ENCODE measurements at places on chromosomes 3 and 15.
A peak's percentile ranks its signal among the peaks of the same experiment; 100 is the strongest.

- no peaks in the 10 kb centered on the region for H3K36me3 ChIP-seq
- H3K4me3 ChIP-seq = no peak overlapping the region
- no peak for DNase-seq
These were observed 76.6 kb upstream of the SNRPN start for GRCh38 chr15:24878153-24878552.

- no peaks in the 10 kb centered on the region for H3K4me1 ChIP-seq
- DNase-seq = no peak
- H3K27ac ChIP-seq = no peak overlapping the region
- no peaks in the 10 kb centered on the region for H3K36me3 ChIP-seq
These were observed 60.7 kb downstream of the CACNA1D start for GRCh38 chr3:53555068-53555588.

- no peaks in the 10 kb centered on the region for H3K36me3 ChIP-seq
- H3K4me3 ChIP-seq = no peak overlapping the region
- no peak overlapping the region for H3K27ac ChIP-seq
These were observed 36.3 kb upstream of the TMC3 start for GRCh38 chr15:81410318-81410753.

- no peak overlapping the region for H3K4me3 ChIP-seq
- no peak overlapping the region for H3K27ac ChIP-seq
- H3K4me1 ChIP-seq = no peaks in the 10 kb centered on the region
- H3K27me3 ChIP-seq = no peaks in the 10 kb centered on the region
- no peak for DNase-seq
- H3K36me3 ChIP-seq = no peaks in the 10 kb centered on the region
These were observed 1137.0 kb downstream of the ROBO2 start for GRCh38 chr3:78176869-78177268.

DNA sequence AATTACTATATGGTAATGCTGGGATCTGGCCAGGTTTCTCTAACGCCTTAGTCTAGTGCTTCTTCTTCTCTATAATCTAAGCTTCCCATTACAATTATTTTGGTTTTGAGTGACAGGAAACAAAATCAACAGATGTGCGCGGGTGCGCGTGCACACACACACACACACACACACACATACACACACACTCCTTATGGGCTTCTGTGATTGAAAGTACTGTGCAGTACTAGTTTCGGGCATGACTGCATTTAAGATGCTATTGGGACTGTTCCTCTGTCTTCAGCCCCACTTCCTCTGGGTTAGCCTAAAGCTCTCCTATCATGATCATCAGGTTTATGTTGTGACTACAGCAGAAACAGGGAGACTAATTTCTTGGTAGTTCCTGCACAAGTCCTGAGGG is 32.2 kb downstream of the EPHB1 start:
- H3K27me3 ChIP-seq = no peaks in the 10 kb centered on the region
- no peak overlapping the region for H3K27ac ChIP-seq
- no peaks in the 10 kb centered on the region for H3K36me3 ChIP-seq
- peaks cover under 1% of the 10 kb centered on the region for H3K4me1 ChIP-seq

DNA sequence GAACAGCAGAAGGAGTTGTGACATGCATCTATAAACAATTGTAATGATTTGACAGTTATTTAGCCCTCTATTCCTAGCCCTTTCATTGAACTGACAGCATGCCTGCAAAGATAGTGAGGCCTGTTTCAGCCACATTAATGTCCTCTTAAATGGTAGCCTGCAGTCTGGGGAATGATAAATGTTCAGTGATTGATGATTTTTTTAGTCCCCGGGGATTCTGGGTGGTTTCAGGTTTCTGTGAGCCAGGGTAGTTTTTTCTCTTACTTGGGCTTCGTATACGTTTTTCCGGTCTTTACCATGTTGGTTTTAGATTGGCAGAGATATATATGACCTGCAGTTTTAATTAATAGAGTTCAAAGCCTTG is 172.0 kb downstream of the TCF12 start:
- H3K36me3 ChIP-seq = peaks cover 3% of the 10 kb centered on the region
- H3K4me1 ChIP-seq = no peaks in the 10 kb centered on the region
- H3K27me3 ChIP-seq = no peaks in the 10 kb centered on the region
- H3K27ac ChIP-seq = no peak overlapping the region

DNA sequence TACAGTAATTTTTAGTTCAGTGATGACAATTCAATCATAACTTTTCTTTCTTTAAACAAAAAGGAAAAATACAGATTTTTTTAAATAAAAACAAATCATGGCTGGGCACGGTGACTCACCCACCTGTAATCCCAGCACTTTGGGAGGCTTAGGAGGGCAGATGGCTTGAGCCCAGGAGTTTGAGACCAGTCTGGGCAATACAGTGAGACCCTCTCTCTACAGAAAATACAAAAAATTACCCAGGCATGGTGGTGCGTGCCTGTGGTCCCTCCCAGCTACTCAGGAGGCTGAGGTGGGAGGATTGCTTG is 25.6 kb upstream of the ATG7 start:
- DNase-seq = no peak
- H3K36me3 ChIP-seq = peaks cover 18% of the 10 kb centered on the region
- no peaks in the 10 kb centered on the region for H3K27me3 ChIP-seq
- H3K4me3 ChIP-seq = no peak overlapping the region
- H3K4me1 ChIP-seq = peaks cover 6% of the 10 kb centered on the region

- peaks cover 2% of the 10 kb centered on the region for H3K4me1 ChIP-seq
- peaks cover 2% of the 10 kb centered on the region for H3K36me3 ChIP-seq
- no peak for DNase-seq
These were observed 638.8 kb downstream of the PLOD2 start for GRCh38 chr3:145522179-145522578.

GRCh38 chr15:34203305-34203704 is 6.6 kb downstream of the KATNBL1 start:
- H3K4me3 ChIP-seq = no peak overlapping the region
- H3K27ac ChIP-seq = no peak overlapping the region
- peaks cover 19% of the 10 kb centered on the region for H3K36me3 ChIP-seq

DNA sequence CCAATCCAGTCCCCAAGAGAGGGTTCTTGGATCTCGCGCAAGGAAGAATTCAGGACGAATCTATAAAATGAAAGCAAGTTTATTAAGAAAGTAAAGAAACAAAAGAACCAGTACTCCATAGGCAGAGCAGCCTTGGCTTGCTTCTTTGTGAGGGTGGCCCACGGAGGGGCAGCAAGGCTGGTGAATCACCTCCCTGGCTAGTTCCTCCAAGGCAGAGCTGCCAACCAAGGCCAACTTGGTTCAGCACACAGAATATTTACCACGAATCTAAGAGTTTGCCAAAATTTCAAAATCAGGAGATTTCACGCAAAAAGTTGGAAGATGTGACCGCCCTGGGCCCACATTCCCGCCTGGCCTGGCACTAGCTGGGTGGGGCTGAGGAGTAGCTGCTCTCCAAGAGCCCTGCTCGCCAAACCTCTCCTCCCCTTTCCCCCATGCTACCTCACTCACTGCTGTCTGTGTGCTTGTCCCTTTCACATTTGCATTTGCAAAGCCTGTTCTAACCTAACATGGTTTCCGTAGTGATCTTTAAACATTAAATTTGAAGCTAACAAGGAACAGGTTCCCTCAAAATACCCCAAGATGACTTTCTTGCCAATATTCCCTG is 26.2 kb upstream of the DCUN1D1 start:
- DNase-seq = no peak
- H3K36me3 ChIP-seq = no peaks in the 10 kb centered on the region
- no peak overlapping the region for H3K27ac ChIP-seq
- no peak overlapping the region for H3K4me3 ChIP-seq

DNA sequence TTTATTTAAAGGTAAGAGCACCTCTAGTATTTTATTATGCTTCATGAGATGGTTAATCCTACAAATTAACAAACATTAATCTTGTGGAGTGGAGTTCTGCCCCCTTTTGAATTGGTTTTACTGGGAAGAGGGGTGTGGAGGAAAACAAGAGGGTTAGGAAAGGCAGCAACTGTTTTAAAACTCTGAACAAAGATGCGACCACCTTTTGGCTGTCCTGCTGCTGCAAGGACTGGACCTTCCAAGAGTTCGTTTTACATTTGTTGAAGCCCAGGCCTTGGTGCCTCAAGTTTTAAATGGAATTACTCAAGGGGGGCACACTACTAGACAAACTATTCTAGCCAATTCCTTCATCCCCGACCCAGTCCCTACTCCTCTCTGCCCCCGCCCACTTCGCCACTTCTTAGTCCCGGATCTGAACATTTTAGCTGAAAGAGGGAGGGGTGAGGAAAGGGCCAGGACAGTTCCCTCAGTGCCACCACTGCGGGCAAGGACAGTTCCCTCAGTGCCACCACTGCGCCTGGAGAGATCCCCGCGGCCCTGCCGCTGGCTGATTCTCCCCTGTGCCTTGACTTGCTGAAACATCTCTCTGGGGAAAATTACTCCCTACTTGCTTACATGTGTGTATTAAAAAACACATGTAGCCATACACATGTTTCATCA is 11.2 kb downstream of the SOX2 start:
- H3K36me3 ChIP-seq = no peaks in the 10 kb centered on the region
- DNase-seq = no peak
- peaks cover 14% of the 10 kb centered on the region for H3K4me1 ChIP-seq
- H3K4me3 ChIP-seq = no peak overlapping the region

- no peak for DNase-seq
- no peak overlapping the region for H3K4me3 ChIP-seq
- H3K27me3 ChIP-seq = no peaks in the 10 kb centered on the region
- H3K36me3 ChIP-seq = no peaks in the 10 kb centered on the region
- H3K27ac ChIP-seq = no peak overlapping the region
These were observed 22.8 kb upstream of the LRRC34 start for GRCh38 chr3:169835533-169835932.

DNA sequence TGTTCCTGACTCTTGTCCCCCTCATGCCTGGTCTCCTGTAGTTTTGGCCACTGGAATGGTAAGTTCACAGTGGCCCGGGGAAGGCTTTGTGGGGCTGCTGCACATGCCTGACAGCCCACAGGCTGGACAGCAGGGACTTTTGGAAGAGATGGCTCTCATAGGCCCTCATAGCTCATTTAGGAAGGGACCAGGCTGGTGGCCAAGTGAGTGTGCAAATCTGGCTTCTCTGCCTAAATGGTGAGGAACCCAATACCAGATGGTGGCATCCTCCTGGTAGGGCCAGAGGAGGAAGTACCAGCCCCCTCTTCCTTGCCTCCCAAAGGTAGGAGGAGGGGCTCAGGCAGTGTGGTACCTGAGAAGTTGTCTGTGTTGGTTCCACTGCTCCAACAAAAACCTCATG is 25.6 kb downstream of the ALPK3 start:
- DNase-seq = no peak
- no peaks in the 10 kb centered on the region for H3K36me3 ChIP-seq
- peaks cover 2% of the 10 kb centered on the region for H3K27me3 ChIP-seq
- no peak overlapping the region for H3K4me3 ChIP-seq

GRCh38 chr15:63048776-63049665 is 6.5 kb downstream of the TPM1 start:
- peaks cover 11% of the 10 kb centered on the region for H3K4me1 ChIP-seq
- H3K36me3 ChIP-seq = no peaks in the 10 kb centered on the region
- no peaks in the 10 kb centered on the region for H3K27me3 ChIP-seq
- peak overlapping the region; percentile 95 for H3K27ac ChIP-seq

- no peak overlapping the region for H3K27ac ChIP-seq
- H3K27me3 ChIP-seq = no peaks in the 10 kb centered on the region
- H3K4me1 ChIP-seq = no peaks in the 10 kb centered on the region
- DNase-seq = no peak
These were observed 981.9 kb downstream of the FHIT start for GRCh38 chr3:60269377-60269776.

DNA sequence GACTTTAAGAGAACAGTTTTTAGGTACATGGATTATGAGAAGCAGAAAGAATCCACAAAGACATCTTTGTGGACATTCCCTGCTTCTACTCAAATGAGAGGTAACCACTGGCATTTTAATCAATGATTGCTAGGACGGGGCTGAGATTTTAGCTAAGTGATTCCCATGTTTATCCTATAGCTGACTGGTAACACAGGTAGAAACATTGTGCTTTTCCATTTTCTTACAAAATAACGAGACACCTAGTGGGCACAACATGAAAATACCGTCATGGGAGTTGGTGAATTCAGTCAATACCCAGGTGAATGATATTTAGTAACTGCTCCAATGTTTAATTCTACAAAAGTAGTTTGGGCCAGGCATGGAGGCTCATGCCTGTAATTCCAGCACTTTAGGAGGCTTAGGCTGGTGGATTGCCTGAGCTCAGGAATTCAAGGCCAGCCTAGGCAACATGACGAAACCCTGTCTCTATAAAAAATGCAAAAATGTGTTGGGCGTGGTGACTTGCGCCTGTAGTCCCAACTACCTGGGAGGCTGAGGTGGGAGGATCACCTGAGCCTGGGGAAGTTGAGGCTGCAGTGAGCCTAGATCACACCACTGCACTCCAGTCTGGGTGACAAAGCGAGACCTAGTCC is 37.2 kb upstream of the DENND4A start:
- no peaks in the 10 kb centered on the region for H3K27me3 ChIP-seq
- H3K4me1 ChIP-seq = peaks cover 7% of the 10 kb centered on the region

GRCh38 chr3:89252860-89253259 is 145.4 kb downstream of the EPHA3 start:
- no peak overlapping the region for H3K4me3 ChIP-seq
- no peaks in the 10 kb centered on the region for H3K36me3 ChIP-seq
- no peaks in the 10 kb centered on the region for H3K4me1 ChIP-seq
- no peaks in the 10 kb centered on the region for H3K27me3 ChIP-seq
- no peak overlapping the region for H3K27ac ChIP-seq

DNA sequence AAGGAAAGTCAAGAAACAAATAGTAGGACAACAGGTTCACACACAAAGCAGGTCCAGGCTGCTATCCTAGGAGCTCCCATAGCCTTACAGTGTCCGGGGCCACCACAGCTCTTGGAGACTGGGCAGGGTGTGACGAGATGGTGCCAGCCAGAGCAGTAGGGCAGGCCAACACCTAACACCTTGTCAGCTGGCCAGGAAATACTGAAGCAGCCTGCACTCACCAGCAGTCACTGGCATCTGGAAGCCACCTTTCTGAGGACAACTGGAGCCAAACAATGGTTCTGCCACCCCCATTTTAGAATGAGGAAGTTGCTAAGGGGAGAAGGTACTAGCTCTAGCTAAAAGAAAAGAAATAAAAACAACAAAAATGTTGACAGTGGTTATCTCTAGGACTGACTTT is 47.2 kb downstream of the CCDC12 start:
- H3K36me3 ChIP-seq = peaks cover 54% of the 10 kb centered on the region
- H3K4me1 ChIP-seq = peaks cover 43% of the 10 kb centered on the region
- no peak overlapping the region for H3K27ac ChIP-seq
- DNase-seq = no peak
- no peaks in the 10 kb centered on the region for H3K27me3 ChIP-seq

DNA sequence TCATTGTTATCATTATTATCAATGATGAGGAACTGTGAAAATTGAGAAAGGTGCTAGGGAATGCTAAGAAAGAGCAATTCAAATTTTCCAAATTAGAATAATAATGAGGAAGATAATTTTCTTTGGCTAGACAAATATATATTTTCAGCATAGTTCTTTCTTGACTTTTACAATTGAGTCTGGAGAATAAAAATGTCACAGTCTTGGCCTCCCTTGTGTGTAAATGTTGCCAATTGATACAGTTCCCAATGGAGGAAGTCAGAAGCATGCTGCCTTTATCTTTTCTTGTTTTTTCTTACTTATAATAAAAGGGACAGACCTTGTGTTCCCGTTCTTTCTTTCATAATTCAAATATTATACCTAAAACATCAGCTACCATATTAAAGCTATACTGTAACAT is 774.4 kb downstream of the SI start:
- H3K27me3 ChIP-seq = no peaks in the 10 kb centered on the region
- no peaks in the 10 kb centered on the region for H3K36me3 ChIP-seq
- H3K27ac ChIP-seq = no peak overlapping the region

- H3K36me3 ChIP-seq = no peaks in the 10 kb centered on the region
- H3K4me1 ChIP-seq = no peaks in the 10 kb centered on the region
- no peak for DNase-seq
These were observed 9.8 kb upstream of the RHCG start for GRCh38 chr15:89506026-89506686.

GRCh38 chr15:56242576-56243162 is 1.0 kb downstream of the RFX7 start:
- peak overlapping the region; percentile 33 for H3K27ac ChIP-seq
- H3K36me3 ChIP-seq = no peaks in the 10 kb centered on the region
- peak overlapping the region; percentile 88 for H3K4me3 ChIP-seq
- peaks cover 9% of the 10 kb centered on the region for H3K4me1 ChIP-seq
- H3K27me3 ChIP-seq = no peaks in the 10 kb centered on the region

All from mesenchymal stem cell (in vitro differentiated cells and primary cell).